ENCODE measurements at places on chromosomes 6 and 20.

DNA sequence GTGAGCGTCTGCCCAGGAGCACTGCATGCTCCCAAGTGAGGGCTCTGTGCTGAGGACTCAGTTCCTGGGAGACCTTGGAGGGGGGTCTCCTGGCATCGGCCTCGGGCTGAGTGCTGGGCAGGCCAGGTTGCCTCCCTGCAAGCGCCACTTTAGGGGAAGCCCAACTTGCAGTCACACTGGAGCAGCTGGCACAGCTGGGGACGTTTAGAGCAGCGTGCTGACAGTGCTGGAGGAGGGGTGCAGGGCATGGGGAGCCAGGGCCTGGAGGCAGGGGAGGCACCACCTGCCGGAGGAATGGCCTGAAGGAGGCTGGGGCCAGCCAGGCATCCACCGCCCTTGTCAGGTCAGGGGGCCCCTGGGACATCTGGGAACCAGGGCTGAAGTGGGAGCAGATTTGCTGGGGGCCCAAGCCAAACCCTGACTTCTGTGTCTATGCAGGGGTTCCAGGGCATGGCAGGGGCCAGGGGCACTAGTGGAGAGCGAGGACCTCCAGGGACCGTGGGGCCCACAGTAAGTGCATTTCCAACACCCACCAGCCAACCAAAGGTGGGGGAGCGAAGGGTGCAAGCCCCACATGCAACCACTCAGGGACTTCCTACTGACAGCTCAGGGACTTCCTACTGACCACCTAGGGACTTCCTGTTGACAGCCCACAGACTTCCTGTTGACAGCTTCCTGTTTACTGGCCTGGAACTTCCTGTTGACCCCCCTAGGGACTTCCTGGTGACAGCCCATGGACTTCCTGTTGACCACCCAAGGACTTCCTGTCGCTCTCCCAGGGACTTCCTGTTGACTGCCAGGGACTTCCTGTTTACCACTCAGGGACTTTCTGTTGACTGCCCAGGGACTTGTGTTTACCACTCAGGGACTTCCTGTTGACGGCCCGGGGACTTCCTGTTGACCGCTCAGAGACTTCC, 33.6 kb downstream of the COL20A1 start:
- DNase-seq, result peak; percentile 24

- no peak for DNase-seq
Observed at GRCh38 chr6:127921982-127922381, 21.1 kb upstream of the THEMIS start.

DNA sequence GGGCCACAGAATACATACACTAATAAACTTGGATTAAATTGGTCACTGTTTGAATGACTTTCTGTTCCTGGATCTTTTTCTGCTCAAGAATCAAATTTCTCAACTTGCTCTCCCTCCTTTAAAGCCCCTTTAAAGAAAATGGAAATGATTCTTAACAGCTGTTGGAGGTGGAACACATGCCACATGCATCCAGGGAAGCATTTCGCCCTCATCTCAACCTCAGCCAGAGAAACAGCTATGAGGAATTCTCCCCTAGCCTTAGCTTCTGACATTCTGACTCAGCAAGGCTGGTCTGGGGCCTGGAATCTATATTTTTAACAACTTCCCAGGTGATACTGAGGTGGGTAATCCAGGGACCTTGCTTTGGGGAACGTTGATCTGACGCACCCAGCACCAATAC, 263.4 kb upstream of the ECI2 start:
- DNase-seq, result no peak

- no peak for DNase-seq
Observed at GRCh38 chr6:136066005-136066404, 184.1 kb downstream of the MTFR2 start.

- DNase-seq, result no peak
Observed at GRCh38 chr6:129141499-129141898, 258.6 kb downstream of the LAMA2 start.

- DNase-seq, result peak; percentile 94
Observed at GRCh38 chr6:31663961-31664789, 622 bp downstream of the GPANK1 start.

DNA sequence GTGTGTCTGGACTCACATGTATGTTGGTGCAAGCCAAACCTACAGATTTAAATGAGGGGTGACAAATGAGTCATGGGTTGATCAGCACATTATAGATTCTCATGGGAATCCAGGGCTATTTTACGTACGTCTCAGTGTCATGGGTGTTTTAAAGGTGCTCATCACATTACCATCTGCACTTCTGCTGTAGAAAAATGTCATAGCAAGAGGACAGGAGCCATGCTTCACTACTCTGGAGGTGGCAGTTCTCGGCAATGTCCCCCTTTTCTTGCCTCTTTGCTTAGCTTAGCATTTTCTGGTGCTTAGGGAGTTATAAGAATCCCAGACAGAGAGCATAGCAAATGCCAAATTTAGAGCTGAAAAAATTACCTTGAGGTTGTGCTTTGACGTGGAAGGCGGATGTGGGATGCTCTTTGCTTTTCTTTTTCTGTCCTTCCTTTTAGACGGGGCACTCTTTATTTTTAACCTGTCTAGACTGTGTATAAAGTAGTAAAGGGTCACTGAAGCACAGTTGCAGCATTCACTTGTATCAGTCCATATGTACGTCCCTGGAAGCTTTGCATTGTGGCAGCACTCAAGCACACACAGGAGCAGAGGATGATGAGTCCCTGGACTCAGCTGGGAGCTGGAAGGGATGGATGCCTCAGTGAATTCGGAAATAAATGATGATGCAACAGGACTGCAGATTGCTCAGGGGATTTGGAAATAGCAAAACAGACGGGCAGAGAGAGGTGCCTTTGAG, 139.7 kb downstream of the SYNDIG1 start:
- no peak for DNase-seq

GRCh38 chr6:41634657-41635056, 3.6 kb upstream of the MDFI start:
- DNase-seq, result no peak

GRCh38 chr20:18258126-18258860, 30.0 kb upstream of the ZNF133 start:
- no peak for DNase-seq

DNA sequence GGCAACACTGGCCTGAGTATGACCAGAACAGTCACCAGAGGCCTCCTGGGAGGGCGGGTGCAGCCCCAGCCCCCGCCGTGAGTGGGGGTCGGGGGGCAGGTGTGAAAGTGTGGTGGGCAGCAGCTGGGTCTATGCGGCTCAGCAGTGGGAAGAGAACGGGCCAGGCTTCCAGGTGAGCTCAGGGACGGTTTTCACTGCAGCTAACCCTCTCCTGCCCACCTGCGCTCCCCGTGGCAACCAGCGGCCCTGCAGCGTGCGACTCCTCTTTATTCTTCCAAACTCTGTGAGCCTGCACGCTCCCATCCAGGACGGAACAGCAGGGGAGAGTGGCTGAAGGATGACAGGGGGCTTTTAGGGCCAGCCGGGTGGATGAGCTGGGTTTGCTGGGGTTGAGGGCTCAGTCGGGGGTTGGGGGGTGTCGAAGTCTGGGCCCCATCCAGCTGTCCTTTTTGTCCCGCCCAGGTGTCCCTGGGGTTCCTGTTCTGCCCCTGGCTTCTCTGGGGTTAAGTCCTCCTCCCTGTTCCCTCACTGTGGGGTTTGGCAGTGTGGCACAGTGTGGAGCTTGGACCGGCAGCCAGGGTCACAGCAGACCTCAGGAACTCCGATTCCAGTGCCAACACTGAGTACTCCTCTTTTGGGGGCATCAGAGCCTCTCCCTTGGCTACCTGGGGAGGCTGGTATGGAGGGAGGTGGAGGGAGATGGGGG, 859 bp upstream of the BIRC7 start:
- no peak for DNase-seq

DNA sequence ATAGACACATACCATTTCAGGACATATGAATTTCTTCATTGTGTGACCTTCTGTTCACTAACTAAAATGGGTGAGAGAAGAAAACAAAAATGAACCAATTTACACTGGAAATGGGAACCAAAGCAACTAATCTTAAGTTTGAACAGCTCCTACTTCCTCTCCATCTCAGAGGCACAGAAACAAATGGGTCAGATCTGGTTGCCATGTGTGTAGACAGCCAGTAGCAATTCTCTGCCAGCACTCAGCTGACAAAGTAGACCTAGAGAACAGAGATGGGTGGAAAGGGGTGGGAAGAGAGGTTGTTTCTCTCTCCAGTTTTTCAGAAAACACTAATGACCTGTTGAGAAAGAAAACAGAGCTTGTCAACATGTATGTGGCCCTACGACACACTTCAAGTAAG, 14.3 kb upstream of the POPDC3 start:
- no peak for DNase-seq

DNA sequence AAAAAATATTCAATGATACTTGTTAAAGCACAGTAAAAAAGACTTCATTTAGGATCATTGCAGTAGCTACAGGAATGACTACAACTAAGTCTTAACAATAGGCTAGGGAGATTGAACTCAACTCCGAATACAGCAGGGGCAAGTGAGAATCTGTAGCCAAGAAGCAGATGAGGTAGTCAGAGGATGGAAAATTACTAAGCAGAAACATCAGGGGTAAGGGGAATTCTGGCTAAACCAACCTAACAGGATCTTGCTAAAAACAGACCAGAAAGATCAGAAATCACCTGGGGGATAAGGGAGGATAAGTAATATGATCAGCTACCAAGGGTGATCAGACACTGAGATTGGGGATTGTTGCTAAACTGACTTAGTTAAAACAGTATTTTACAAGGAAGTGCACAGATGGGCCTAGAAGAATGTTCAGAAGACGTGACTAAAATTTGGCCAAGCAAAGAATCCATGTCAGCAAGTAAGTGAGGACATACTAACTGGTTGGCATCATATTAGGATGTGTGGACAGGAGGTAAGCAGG, 217.5 kb downstream of the TENT5A start:
- no peak for DNase-seq

DNA sequence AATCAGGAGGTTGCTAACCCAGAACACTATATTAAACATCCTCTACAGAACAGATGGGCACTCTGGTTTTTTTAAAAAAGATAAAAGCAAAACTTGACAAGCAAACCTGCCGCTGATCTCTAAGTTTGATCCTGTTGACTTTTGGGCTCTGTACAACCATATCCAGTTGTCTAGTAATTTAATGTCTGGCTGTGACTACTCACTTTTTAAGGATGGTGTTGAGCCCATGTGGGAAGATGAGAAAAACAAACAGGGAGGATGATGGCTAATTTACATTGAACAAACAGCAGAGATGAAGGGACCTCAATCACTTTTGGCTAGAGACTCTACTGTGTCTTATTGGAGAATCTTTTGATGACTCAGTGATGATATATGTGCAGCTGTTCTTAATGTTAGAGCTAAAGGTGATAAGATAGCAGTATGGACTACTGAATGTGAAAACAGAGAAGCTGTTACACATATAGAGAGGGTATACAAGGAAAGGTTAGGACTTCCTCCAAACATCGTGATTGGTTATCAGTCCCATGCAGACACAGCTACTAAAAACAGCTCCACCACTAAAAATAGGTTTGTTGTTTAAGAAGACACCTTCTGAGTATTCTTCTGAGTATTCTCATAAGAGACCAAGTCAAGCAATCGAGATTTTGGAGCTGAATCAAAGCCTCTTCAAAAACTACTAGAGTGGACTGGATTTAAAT, 201.2 kb upstream of the SHLD1 start:
- DNase-seq, result peak; percentile 19

DNA sequence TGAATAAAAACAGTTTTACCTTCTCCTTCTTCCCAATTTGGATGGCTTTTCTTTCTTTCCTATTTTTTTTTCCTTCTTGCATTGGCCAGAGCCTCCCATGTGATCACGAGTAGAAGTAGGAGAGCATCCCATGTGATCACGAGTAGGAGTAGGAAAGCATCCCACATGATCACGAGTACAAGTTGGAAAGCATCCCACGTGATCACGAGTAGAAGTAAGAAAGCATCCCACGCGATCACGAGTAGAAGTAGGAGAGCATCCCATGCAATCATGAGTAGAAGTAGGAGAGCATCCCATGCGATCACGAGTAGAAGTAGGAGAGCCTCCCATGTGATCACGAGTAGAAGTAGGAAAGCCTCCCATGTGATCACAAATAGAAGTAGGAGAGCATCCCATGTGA, 218.6 kb downstream of the DLL1 start:
- no peak for DNase-seq

- no peak for DNase-seq
Observed at GRCh38 chr6:144062786-144063185, 32.6 kb downstream of the SF3B5 start.

- no peak for DNase-seq
Observed at GRCh38 chr20:9945408-9945807, 89.4 kb upstream of the ANKEF1 start.

GRCh38 chr20:62238569-62239277, 402 bp downstream of the OSBPL2 start:
- DNase-seq, result peak; percentile 40

DNA sequence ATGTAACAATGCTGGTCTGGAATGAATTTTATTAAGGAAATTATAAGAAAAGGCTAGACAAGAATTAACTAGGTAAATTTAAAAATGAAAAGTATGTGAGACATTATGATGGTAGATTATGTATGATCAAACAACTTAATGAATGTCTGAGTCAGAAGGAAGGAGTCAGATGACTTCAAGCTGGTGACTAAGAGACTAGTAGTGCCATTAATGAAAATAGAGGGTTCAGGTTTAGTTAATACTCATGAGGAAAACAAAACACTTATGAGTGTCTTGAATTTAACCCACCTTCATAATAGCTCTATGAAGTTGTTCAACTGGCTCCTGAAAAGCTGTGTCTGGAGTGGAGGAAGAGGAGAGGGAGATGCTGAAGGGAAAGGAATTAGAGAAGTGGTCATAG, 256.3 kb downstream of the ADGRB3 start:
- peak; percentile 32 for DNase-seq

DNA sequence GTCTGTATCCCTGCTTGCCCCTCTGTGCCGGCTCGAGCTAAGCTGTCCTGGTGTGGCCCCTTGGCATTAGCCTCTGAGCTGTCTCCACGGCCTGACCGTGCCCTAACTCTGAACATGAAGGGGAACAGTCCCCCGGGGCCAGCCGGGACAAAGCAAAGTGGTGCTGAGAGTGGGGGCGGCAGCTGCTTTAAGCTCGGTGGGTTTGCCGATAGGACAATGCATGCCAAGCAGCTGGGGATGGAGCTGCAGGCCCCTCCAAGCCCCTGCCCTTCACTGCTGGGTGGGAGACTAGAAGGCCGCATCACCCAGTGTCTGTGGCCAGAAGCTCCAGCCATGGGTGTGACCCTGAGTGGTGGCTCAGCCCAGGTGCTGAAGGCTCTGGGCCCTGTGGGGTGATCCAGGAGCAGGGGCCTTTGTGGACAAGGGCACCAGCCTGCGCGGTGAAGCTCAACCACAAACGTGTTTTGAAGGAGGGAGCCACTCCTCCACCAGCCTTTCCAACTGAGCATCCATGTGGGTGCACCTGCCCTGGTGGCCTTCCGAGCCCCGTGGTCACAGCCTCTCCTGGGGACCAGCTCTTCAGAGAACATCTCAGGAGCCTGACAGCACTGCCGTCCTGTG, 242.5 kb downstream of the ERMARD start:
- no peak for DNase-seq

- no peak for DNase-seq
Observed at GRCh38 chr20:23061262-23061661, 11.8 kb upstream of the THBD start.

DNA sequence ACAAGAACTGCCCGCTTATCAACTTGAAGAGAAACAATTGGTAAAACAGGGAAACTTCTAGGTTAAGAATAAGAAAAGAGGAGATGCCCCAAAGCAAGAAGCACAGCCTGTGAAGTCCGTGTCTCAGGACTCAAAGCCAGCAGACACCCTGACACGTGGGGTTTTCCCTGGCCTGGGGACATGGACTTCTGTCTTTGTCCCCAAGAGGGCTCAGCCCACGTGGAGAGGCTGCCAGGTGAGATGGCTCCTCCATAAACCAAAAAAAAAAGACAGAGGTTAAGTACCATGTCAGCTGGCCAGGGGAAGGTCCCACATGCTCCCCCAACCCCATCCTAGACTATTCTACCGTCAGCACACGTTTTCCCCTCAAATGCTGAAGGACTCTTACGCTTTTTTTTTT, 9.9 kb downstream of the SERPINB6 start:
- DNase-seq, result no peak
